ENCODE measurements at places on chromosomes 3 and 15. TPM values are rescaled to one million over a fixed set of nuclear protein-coding genes. Genes with fewer than 3 reads are reported as not detected.

TIPARP gene
- total RNA-seq, result 28.1 TPM

CDC25A gene
- total RNA-seq, result 15.3 TPM

CPN2 gene
- total RNA-seq, result not detected

PLA2G4E gene
- total RNA-seq, result not detected

SAMMSON gene
- total RNA-seq, result not detected

FETUB gene
- not detected for total RNA-seq

MRPS22 gene
- 110 TPM for total RNA-seq

GOLGA8O gene
- total RNA-seq, result not detected

COLQ gene
- total RNA-seq, result 0.46 TPM

CKMT1B gene
- not detected for total RNA-seq
